Kidney epithelial cell (primary cell): ENCODE measurements at places on chromosomes 4 and X. TPM values are rescaled to one million over a fixed set of nuclear protein-coding genes. Genes with fewer than 3 reads are reported as not detected.

NIPAL1 gene
- 3.8 and 4.3 TPM in 2 replicates for total RNA-seq

PDZD4 gene
- 0.68 and 1.8 TPM in 2 replicates for total RNA-seq

AKAP4 gene
- not detected in 2 replicates for total RNA-seq

PNMA5 gene
- not detected in 2 replicates for total RNA-seq

CCNA2 gene
- 7.2 and 9.2 TPM in 2 replicates for total RNA-seq

DMRTC1B gene
- not detected in 2 replicates for total RNA-seq

ACSL4 gene
- total RNA-seq: 68.0 and 70.4 TPM in 2 replicates

- DNase-seq: peak; percentile 76
These were observed 287.5 kb downstream of the CAMK2D start for GRCh38 chr4:113474017-113474416.

DNA sequence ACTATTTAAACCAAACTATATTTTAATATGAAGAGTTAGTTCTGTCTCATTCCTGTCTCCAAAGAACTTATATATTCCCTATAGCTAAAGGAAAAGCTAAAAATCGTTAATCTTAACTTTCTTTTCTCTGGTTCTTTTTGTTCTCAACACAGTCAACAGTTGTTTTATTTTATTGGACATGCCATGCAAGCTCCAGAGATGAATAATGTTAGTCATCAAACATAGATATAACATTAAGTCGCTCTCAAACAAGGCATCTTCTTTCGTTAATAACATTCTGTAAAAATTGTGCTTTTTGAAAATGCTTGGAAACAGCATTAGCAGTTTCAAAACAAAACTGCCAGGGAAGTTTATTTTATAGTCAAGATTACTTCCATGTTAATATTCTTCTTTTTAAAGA, 117.9 kb upstream of the GPM6A start:
- no peak for DNase-seq

DNA sequence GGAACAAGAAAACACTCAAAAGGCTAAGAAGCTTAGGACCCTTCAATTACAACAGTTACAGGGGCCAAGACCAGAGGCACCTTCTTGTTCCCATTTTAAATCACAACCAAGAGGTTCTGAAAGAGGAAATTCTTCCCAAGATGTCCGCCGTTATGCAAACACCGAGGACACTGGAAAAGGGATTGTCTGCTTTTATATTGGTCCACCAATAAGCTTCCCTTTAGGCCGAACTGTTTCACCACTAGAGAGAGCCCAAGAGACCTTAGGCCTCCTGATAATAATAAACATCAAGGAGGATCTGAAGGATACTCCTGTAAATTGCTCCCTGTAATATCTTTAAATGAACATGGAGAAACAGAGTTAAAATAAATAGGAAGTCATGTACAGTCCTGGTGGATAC, 92.6 kb upstream of the NLRP2B start:
- no peak for DNase-seq

GRCh38 chrX:13223868-13224567, 95.8 kb downstream of the ATXN3L start:
- peak; percentile 86 for DNase-seq

DNA sequence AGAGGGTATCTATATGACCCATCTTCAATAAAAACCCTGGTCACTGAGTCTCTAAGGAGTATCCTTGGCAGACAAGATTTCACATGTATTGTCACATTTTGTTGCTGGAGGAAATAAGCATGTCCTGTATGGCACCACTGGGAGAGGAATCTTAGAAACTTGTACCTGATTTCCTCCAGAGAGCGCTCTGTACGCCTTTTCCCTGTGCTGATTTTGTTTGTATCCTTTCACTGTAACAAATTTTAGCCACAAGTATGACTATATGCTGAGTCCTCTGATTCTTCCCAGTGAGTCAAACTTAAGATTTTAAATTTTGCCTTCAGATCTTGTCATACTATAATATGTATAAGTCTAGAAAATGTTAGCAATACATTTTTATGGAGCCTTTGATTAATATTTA, 102.8 kb downstream of the ITIH6 start:
- no peak for DNase-seq

DNA sequence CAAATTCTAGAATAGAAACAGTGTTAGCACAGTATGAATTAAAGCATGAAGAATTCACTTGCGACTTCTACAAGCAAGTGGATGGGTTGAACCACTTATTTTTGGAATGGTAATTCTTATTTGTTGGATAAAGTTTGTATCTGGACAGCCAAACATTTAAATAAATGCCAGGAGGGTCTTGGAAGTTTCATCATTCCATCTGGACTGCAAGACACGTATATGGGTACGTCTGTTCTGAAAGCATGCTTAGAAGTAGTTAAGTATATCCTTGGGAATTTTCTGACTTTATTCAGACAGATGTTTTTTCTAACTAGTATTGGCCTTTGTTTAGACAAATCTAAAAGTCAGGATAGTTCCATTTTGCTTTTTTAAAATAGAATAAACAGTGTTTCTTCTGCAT, 77.5 kb upstream of the CASK start:
- no peak for DNase-seq

DNA sequence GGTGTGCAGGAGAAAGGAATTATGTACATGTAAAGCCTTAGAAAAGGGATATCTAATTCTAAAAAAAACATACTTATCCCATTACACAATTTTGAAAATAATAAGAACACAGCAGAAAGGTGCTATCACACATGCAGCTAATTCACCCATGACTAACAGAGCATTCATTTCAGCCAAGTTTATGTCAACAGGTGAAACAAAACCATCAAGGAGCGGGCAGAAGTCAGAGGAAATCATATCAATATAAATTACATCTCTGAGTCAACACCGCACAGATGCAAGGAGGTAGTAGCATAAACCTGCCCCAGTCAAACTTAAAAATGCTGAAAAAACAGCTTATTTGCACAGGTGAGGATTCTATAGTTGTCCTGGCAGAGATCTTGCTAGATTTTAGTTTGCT, 197.9 kb downstream of the PRDM5 start:
- DNase-seq: no peak

- no peak for DNase-seq
These were observed 145.2 kb downstream of the PDHA2 start for GRCh38 chr4:95985051-95985450.

- DNase-seq: no peak
These were observed 8.1 kb downstream of the P2RY8 start for GRCh38 chrX:1528884-1529203.

DNA sequence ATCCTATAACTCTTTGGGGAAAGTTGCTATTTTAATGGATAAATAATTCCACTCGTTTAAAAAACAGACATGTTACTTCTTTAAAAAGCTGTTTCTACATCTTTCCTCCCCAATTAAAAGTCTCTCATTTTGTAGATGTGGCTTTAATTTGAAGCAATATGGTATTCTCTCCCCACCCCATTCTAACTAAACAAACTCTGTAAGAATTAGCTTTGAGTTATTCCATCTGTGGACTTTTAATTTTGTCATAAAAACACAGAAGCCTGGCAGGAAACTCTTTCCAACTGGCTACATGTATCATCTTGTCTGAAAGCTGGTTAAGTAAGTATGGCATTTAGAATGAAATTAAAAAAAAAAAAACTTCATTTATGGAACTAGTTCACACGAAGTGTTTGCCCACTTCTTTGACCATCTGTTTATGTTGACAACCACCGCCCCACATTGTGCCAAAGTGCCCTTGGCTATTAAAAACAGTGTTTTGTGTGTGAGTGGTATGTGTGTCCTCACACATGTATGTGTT, 140.3 kb downstream of the NAA11 start:
- no peak for DNase-seq

- no peak for DNase-seq
These were observed 145.3 kb upstream of the GALNTL6 start for GRCh38 chr4:171667906-171668305.
